ENCODE measurements at places on chromosomes 4 and X.

- peak; percentile 39 for DNase-seq
Observed at GRCh38 chrX:63657821-63658220, 127.2 kb downstream of the ARHGEF9 start.

DNA sequence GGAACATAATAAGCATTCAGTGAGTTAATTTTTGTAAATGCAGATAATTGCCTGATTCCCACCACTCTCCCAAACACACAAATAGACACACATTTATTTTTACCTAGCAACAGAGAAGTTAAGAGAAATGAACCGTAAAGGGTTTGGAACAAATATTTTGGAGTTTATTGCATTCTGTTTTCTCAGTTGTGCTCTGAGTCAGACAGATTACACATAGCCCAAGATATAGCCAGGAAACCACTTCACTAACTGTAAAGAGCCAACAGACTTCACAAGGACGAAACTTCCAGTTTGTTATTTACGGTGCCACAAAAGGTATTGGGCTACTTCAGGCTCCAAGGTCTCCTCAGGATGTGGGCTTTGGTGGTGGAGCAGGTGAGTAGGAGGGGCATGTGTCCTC lies 217.0 kb downstream of the BMPR1B start:
- DNase-seq: peak; percentile 32

DNA sequence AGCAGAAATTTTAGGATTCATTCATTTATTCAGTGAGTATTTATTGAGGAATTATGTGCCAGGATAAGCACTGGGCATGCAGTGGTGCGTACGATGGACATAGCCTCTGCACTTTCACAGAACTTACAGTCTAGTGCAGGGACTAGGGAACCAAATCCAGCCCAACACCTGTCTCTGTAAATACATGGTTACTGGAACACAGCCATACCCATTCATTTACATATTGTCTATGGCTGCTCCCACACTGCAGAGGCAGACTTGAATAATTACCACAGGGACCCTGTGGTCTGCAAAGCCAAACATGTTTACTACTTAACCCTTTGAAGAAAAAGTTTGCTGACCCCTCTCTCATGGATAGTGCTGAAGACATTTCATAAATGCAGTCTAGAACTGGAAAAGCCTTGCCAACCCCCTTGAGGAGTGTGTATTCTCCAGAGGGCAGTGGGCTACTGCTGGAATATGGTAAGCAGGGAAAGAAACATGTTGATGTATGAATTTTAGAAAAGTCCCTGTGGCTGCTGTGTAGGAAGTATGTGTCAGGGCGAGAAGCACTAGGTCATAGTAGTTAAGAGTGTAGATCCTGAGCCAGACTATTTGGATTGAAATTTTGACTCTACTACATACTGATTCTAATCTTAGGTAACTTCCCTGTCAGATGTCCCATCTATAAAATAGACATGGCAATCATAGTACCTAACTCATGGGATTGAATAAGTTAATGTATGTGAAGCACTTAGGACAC lies 75.5 kb downstream of the GALNT7 start:
- no peak for DNase-seq

GRCh38 chr4:110034026-110034393 lies 121.3 kb downstream of the EGF start:
- DNase-seq: no peak

DNA sequence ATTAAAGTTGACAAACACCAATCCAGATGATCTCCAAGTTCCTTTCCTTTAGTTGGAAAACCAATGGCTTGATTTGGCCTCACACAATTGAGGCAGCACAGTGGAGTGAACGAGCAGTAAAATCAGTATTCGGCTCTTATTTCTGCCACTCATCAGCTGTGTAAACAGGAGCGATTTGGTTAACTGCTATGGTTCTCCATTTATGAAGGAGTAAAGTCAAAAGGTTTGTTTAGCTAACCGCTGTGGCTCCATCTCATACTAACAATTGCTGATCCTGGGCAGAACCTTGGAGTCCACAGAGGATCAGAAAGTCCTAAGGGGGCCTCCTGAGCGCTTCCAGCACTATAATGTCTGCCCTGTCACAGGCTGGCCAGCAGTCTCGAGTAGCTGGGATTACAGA lies 54.5 kb upstream of the EXOC1L start:
- DNase-seq: no peak

GRCh38 chr4:27720010-27720766 lies 859.5 kb downstream of the STIM2 start:
- no peak for DNase-seq

DNA sequence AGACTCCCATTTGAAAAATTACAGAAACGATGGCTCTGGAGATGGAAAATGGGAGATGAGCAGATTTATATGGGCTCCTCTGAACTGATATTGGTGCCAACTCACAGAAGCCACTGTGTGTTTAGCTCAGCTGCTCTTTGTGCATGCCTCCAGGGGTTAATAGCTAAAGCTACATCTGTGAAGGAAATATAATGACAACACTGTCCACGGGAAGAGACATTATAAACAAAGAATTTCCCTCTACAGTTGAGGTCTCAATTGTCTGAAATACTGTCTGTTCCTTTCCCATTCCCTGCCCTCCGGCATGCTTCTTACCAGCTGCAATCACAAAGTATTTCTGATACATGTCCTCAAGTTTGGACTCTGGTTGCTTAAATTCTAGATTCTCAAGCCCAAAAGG lies 40.4 kb downstream of the PPA2 start:
- no peak for DNase-seq

- DNase-seq: no peak
Observed at GRCh38 chrX:19156186-19156585, 33.9 kb upstream of the ADGRG2 start.

- no peak for DNase-seq
Observed at GRCh38 chr4:61619528-61619927, 419.4 kb downstream of the ADGRL3 start.

DNA sequence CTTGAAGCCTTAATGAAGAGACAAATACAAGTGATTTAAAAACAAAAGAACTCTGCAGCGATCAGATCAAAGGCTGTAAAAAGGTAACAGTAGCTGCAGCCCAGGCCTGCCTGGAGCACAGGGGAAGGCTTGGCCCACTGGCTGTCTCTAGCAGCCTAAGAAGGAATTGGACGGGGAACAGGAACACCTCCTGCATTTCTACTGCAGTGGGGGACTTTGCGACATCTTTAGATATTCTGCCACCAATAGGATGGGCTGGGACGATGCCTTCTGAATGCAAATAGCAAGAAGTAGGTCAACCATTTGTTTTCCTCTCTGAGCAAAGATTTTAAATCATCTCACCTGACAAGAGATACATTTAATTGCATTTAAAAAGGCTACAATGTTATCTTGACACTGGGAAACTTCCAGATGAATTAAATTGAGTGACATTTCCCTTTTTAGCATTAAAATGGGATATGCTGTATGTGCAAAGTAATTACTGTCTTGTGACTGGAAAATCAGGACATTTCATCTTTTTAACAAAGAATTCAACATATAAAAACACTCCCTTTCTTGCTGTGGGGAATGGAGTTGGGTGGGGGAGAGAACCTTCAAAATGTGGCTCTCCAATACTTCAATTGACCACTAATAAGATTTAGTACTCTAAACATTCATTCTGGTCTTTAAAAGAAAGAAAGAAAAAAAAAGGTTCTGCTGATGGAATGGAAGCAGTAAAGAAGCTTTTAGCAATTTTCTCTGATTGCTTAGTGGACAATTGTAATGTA lies 70.0 kb downstream of the NYX start:
- DNase-seq: no peak

DNA sequence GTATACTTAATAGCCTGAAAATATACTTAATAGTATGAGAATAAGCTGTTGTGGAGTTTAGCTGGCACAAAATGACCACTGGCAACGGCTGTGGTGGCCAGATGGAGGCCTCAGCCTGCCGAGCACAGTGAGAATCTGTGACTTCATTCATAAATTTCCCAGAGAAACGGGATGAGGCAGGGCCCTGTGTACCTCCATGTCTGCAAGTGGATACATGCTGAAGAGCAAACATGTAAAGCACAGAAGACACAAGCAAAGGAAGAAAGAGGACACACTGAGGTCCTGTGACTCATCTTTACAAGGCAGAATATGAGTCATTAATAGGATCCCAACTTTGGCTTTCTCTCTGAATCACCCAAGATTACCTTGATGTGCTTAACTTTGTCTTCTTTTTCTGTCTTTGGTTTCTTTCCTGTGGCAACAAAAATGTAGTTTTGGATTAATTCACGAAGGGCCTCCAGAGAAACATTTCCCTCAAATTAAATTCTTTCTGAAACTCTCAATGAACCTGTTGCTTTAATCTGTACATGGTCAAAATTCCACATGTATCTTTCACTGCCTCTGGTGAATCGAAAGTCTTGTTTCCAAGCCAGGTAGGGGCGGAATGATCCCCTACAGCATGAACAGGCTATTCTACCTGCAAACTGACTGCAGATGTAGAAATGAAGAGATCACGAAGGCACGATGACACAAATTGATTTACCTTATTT lies 56.4 kb downstream of the IRF2 start:
- DNase-seq: peak; percentile 51

GRCh38 chr4:14076776-14077175 lies 449.3 kb upstream of the BOD1L1 start:
- DNase-seq: no peak

GRCh38 chr4:105966051-105966450 lies 70.8 kb downstream of the NPNT start:
- DNase-seq: peak; percentile 83

DNA sequence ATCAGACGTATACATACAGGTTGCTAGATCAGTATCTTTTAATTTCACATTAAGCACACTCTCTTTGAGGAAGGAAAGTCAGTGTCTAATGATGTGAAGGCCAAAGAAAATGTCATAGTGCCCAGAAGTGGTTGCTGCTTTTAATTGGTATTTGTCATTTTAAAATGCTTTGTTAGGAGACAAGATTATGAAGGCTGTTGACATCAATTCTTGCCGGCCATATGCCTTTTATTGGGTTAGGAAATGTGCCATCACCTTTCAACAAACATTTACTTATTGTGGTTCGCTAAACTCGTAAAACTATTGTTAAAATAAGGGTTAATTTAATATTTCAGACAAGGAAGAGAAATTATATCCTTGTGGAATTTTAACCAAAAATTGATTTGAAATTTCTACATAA lies 32.2 kb downstream of the NFKB1 start:
- no peak for DNase-seq

DNA sequence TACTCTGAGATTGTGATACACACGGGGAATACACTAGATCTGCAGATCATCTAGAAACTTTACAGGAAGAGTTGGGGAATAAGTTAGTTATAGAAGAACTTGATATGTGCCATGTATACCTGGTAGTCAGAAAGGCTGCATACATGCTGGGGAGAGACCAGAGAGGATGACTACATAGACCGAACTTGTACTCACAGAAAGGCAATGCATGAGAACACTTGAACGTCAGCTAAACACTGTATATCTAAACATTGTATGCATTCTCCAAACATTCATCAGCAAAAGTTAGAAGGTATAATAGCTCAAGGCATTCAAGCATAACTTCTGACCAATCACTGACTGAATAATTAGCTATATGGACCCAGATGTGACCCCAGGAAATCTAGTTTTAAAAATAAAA lies 78.0 kb upstream of the PDHA2 start:
- no peak for DNase-seq

DNA sequence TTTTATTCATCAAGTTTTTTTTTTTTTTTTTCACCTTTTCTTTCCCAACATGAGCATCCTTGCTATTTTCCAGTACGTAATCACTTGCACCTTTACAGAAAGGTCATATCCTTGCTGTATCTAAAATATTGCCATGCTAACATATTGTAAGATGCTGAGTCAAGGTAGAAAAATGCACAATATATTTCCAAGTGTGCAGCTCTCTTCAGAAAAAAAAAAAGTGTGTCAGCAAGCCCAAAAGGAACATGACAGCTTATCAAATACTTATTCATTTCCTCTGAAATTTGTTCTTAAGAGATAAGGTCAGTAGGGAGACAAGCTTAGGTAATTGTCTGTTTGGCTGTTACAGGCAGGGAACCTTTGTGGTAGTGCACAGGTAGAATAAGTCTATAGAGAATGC lies 27.0 kb downstream of the SH2D1A start:
- no peak for DNase-seq

- DNase-seq: no peak
Observed at GRCh38 chrX:8179656-8180055, 8.6 kb upstream of the VCX2 start.

DNA sequence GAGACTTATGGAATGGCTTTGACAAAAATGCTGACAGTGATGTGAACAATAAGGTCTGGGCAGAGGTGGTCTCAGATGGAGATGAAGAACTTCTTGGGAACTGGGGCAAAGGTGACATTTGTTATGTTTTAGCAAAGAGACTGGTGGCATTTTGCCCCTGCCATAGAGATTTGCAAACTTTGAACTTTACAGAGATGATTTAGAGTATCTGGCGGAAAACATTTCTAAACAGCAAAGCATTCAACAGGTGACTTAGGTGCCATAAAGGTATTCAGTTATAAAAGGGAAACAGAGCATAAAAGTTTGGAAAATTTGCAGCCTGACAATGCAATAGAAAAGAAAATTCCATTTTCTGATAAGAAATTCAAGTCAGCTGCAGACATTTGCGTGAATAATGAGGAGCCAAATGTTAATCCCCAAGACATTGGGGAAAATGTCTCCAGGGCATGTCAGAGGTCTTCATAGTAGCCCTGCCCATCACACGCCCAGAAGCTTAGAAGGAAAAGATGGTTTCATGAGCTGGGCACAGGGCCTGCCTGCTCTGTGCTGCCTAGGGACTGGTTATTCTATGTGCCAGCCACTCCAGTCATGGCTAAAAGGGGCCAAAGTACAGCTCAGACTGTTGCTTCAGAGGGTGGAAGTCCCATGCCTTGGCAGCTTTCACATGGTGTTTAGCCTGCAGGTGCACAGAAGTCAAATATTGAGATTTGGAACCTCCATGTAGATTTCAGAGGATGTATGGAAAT lies 782.2 kb downstream of the TRAM1L1 start:
- DNase-seq: no peak

DNA sequence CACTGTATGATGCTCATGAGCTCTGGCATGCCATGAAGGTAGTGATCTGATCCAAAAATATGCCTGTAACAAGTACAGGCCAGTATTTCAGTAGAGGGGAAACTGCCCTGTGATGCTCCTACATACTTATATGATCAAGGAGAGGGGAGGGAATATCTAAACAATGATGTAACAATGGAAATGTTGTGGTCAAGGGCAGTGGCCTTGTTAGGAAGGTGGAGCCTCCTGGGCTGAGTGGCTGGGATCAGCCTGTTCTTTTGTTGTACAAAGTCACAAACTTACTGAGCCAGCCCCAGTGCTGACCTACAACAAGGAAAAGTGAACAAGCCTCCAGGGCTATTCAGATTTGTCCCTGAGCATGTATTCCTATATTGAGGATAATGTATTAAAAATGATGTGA lies 70.3 kb downstream of the ANXA10 start:
- no peak for DNase-seq

DNA sequence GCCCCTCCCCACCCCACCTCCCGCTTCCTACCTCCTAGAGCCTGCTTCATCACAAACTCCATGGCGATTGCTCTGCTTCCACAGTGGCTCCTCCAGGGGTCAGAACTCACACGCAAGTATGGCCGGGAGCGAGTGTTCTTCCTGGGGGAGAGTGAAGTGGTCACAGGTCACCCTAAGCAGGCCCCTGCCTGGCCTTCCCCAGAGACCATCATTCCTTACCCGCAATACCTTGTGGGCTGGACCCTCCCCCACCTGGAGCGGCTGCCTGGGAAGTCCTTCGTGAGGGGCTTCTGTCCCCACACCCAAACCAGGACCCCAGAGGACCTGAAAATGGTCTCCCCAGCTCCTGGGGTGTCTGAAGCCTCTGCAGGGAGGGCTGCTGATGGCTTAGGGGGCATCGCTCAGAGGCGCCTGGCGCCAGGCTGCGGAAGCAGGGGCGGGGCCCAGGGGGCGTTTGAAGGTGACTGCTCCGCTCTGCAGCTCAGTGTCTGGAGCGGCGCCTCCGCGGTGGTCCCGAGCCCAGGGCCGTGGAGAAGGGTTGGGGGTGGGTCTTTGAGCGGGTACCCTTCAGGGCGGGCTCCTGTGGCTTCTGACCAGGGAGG lies 1.4 kb downstream of the CPLX1 start:
- DNase-seq: no peak

Measured in GM04503 (cell line).